B cell (primary cell): ENCODE measurements at places on chromosomes 2 and 18. TPM values are rescaled to one million over a fixed set of nuclear protein-coding genes. Genes with fewer than 3 reads are reported as not detected.

DNA sequence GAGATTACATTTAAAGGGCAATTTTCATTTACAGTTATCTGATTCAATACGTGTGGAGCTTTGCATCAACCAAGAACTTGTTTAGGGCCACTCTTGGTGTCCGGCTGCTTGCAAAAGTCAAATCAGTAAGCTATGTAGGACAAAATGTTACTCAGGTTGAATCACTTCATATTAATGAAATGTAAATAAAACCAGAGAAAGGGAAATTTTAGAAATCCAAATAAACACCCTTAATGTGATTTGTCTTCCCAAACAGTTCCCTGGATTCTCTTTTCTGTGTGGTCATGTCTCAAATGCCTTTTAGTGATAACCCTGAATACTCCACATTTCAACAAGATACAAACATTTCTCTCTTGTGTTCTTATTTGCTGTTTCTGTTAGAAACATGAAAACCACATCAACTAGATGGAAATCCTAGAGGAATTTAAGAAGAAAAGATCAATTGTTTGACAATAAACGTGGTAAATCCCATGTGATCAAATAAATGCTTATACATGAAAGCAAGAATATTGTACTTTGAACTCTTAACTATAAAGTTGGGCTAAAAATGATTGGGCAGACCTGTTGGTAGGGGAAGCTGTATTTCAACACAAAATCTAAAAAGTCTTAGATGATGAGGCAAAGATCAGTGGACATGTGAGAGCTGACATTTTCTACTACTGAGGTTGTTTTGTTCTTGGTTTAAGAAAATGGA is 101.3 kb downstream of the CDC42EP3 start:
- DNase-seq: no peak

Gene TRAPPC8
- 89.8 and 95.5 TPM in 2 replicates for total RNA-seq

- no peak for DNase-seq
These were observed 233.6 kb upstream of the HS6ST1 start for GRCh38 chr2:128552141-128552805.

Gene SLC25A12
- total RNA-seq: 19.6 and 21.0 TPM in 2 replicates

Gene YIPF4
- 38.0 and 42.4 TPM in 2 replicates for total RNA-seq

- DNase-seq: no peak
These were observed 100.1 kb upstream of the KLF7 start for GRCh38 chr2:207265869-207266268.

Gene KLHL14
- 42.0 and 42.5 TPM in 2 replicates for total RNA-seq

Gene GCG
- total RNA-seq: not detected in 2 replicates

Gene VSNL1
- total RNA-seq: not detected in 2 replicates

Gene FOXI3
- not detected in 2 replicates for total RNA-seq

Gene RPRM
- not detected in 2 replicates for total RNA-seq

Gene SULT1C2
- total RNA-seq: not detected in 2 replicates

GRCh38 chr2:182445391-182445965 is 18.6 kb upstream of the PDE1A start:
- DNase-seq: no peak

DNA sequence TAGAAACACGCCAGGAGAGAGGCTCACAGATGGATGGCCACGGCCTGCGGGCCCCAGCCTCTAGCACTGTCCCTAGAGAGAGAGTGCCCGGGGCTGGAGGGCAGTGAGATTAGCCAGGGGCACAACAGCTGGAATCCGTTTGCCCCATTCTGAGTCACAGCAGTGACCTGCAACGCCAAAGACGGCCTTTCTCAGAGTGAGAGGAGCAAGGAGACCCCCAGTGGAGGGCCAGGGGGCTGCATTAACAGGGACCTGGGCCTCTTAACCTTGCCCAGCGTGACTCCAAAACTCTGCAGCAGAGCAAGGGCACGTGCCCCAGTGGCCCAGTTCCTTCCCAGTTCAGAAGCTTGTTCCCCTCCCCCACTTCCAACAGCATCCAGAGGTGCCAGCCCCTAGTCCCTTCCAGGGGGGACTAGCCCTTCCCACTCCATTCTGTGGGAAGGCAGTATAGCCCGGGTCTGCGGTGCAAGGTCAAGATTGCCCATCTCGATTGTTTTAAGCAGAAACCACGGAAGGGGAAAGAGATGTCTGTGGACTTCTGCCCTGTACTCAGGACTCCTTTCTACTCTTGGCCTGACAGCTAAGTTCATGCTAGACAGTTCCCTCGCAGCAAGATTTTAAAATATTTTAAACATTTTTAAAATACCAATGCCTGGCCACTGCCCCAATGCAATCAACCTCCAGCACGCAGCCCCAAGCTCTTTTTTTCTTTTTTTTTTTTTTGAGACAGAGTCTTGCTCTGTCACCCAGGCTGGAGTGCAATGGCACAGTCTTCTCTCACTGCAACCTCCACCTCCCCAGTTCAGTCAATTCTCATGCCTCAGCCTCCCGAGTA is 50.9 kb upstream of the BIN1 start:
- no peak for DNase-seq

- DNase-seq: no peak
These were observed 80.9 kb downstream of the PPP1R1C start for GRCh38 chr2:182066400-182067087.

- DNase-seq: no peak
These were observed 59.8 kb downstream of the HDLBP start for GRCh38 chr2:241255542-241256167.

DNA sequence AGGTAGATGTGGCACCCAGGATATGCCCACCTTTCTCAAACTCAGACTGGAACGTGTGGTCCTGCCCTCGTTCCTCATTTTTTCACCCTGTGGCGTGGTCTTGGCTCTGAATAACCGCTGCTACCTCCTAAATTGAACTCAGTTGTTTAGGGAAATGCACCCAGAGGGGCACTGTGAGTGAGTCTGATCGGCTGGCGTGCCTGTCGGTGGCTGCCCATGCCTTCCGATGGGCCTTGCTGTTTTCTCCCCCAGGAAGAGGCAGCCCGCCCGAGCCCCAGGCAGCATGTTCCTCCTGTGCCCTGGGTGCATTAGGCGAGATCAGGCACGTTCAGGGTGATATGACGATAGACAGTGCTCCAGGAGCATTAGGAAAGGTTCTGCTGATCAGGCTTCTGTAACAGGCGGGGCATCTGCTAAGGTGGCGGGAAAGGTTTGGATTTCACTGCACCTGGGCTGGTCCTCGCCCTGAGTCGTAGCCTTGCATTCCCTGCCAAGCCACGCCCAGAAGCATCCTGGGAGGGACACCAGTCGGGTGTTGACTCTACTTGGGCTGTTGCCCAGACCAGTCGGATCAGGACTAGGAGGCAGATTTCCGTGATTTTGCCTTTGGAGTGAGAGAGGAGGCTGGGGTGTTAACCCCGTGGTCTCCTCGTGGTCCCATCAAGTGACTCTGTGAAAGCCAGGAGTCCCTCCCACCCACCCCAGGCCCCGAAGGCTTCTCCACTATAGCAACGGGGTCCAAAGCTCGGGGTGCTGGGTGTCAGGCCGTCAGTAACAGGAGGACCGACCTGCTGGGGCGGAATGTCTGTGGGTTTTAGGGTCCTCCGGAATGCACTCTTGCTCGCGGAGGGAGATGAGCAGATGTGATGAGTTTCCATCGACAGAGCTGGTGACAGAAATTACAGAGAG is 75.1 kb downstream of the SH3BP4 start:
- no peak for DNase-seq

DNA sequence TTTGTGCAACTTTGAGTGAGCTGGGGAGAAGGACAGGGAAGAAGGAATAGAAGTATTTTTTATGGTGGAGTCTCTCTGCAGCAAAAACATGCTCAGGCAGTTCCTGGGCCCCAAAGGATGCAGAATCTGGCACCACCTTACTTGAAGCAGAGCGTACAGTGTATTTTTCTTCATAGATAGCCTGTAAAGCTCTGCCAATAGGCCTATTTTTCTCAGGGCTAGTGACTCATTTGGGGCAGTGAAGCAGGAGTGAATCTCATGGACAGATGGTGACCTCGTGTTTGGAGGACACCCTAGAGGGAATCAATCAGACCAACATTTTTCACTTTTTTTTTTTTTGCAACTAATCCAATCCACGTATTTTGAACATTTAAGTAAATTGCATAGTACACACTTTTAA is 268.1 kb upstream of the CXCR4 start:
- no peak for DNase-seq

DNA sequence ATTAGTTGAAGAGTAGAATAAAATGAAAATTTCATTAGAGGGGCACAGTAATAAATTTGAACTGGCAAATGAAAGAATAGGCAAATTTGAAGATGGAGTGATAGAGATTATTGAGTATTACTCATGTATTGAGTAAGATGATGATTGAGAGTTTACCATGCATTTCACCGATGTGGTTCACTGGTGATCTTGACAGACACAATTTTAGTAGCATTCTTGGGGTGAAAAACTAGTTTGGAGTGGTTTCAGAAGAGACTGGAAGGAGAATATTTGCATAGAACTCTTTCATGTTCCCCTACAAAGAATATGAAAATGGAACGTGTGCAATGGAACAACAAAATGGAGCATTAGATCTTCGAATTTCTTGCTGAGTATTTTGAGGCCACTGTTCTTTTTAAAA is 121.4 kb downstream of the ASXL3 start:
- DNase-seq: no peak

- no peak for DNase-seq
These were observed at the start of gene SNORC for GRCh38 chr2:232870018-232870765. Gene SNORC, plus strand, starts transcription at chr2:232870264. Its CDS starts 78 bp downstream, at chr2:232870342.

- DNase-seq: no peak
These were observed 89.0 kb upstream of the UNC80 start for GRCh38 chr2:209682646-209683045.

- no peak for DNase-seq
These were observed 17.4 kb upstream of the HAAO start for GRCh38 chr2:42809819-42810120.

GRCh38 chr2:32743480-32744236 is 115.8 kb downstream of the TTC27 start:
- no peak for DNase-seq

Gene CRYGD
- not detected in 2 replicates for total RNA-seq

Gene POMC
- 3.4 and 4.3 TPM in 2 replicates for total RNA-seq

GRCh38 chr2:98601532-98602132 is 6.7 kb downstream of the COA5 start:
- peak; percentile 36 for DNase-seq

- peak; percentile 73 for DNase-seq
These were observed 44.7 kb downstream of the MRPS5 start for GRCh38 chr2:95076705-95077529.

- peak; percentile 49 for DNase-seq
These were observed 276.7 kb upstream of the STON1 start for GRCh38 chr2:48253301-48253700.

Gene IL1RL2
- total RNA-seq: not detected in 2 replicates

Gene TRIM43B
- total RNA-seq: not detected in 2 replicates
